ENCODE measurements at places on chromosomes 12 and 14. TPM values are rescaled to one million over a fixed set of nuclear protein-coding genes. Genes with fewer than 3 reads are reported as not detected.

The HOXC10 gene
- 3.4 TPM for total RNA-seq

The KRT83 gene
- total RNA-seq, result not detected

The TMEM253 gene
- total RNA-seq, result not detected

The CLEC6A gene
- total RNA-seq, result 3.9 TPM

The LALBA gene
- total RNA-seq, result not detected

The ELK3 gene
- 12.0 TPM for total RNA-seq

The FRMD6 gene
- 129 TPM for total RNA-seq
